Colonic mucosa (tissue), 4 donors: ENCODE measurements at places on chromosomes 16 and 17. TPM values are rescaled to one million over a fixed set of nuclear protein-coding genes. Genes with fewer than 3 reads are reported as not detected.

GRCh38 chr16:4517812-4518680, 20.5 kb downstream of the CDIP1 start:
- DNase-seq, result no peak

DNA sequence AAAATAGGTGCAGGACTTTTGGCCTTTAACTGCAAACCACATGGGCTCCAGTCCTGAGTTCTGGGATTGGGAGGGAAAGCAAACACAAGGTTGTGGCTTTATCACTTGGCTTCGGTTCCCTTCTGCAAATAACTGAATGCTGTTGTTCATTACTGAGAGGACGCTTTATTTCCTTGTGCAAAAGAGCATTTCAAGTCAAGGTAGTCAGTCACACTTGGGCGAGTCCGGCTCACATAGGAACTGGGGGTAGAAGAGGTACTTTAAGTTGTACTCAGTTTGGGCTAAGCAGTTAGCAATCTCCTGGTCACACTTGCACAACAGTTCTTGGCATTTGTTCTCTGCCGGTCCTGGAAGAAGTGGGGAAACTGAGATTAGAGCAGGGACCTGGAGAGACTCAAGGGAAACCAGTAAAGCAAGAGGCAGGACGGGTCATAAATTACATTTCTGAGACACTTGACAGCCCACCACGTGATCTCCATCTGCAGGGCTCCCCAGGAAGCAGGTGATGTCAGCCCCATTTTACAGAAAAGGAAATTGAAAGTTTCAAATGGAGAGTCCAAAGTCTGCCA, 21.6 kb downstream of the PLA2G10 start:
- peak; percentile 77 for DNase-seq

DNA sequence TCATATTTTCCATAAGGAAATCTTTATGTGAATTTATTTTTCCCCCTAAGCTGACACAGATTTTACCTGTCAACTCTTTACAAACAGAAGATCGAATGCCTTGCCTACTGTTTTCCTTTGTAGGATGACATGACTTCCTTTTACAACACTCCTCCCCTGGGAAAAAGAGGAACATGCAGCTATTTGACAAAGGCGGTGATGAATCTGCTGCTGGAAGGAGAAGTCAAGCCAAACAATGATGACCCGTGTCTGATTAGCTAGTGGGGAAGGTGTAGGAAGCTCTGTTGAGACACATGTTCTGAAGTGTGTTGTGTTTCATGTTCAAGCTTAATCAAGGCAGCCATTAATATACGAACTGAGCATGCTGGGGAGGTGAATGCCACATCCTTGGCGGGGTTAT, 238.0 kb downstream of the PHKB start:
- DNase-seq, result no peak

GRCh38 chr16:66874079-66874775, 6.1 kb upstream of the PDP2 start:
- no peak for DNase-seq

GRCh38 chr16:339680-340079, 12.8 kb downstream of the AXIN1 start:
- DNase-seq, result no peak

DNA sequence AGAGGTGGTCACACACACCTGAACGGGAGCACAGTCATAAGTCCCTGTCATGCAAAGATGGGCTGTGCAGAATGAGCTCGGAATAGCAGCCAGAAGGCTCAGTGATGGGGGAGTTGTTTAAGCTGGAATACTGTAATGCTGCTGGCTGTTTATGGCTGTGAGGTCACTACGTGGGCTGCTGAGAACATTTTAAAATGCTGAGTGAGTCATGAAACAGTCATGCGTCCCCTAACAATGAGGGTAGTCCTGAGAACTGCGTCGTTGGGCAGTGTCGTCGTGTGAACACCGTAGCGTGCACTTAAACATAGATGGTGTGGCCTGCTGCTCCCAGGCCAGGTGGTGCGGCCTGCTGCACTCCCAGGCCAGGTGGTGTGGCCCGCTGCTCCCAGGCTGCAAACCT, 39.7 kb downstream of the TBCD start:
- no peak for DNase-seq

DNA sequence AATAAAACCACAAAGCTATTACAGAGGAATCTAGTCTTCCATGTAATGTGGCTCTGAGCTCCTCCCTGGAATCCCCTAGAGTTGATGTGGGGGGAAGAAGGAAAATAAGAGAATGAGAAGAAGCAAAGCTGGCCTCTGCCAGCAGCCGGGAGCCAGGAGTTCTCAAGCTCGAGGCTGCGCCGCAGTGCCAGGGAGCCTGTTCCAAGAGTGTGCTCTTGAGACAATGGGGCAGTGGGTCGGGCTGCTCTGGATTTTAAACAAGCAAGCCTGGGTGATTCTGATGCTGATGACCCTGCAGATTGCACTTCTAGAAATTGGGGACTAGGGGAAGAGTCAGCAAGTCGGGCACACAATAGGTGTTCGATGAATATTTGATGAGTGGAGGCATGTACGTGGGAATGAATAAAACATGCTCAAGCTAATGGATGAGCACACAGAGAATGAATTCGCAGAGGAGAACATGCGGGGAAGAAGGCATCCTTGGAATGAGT, 119.9 kb downstream of the CMIP start:
- DNase-seq, result no peak

DNA sequence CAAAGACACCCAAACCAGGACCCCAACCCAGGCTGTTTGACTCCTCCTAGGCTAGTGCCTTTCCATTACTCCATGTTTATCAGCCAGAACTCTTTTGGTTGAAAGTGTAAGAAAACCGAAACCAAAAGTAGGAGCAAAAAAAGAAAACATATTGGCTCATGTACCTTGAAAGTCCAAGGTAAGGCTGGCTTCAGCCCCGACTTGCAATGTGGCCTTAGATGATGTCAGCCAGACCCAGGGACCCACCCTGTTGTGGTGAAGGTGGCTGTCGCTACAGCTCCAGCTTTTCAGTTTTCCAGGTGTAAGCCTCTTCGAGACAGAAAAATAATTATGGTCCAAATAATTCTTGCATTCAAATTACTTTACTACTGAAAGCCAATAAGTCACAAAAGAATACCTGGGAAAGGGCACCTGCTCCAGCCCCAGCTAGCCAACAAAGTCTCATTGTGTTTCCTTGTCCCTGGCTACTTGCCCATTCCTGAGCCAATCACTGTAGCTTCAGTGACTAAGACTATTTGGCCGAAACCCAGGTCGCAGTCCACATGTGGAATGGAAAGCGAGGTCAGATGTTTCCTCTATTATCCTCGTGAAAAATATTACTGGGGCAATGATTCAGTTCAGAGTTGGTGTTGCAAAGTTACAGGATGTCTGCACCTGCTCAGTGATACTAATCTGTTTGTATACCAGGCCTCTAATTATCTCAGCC, 20.7 kb downstream of the DNAH9 start:
- peak; percentile 89 for DNase-seq

DNA sequence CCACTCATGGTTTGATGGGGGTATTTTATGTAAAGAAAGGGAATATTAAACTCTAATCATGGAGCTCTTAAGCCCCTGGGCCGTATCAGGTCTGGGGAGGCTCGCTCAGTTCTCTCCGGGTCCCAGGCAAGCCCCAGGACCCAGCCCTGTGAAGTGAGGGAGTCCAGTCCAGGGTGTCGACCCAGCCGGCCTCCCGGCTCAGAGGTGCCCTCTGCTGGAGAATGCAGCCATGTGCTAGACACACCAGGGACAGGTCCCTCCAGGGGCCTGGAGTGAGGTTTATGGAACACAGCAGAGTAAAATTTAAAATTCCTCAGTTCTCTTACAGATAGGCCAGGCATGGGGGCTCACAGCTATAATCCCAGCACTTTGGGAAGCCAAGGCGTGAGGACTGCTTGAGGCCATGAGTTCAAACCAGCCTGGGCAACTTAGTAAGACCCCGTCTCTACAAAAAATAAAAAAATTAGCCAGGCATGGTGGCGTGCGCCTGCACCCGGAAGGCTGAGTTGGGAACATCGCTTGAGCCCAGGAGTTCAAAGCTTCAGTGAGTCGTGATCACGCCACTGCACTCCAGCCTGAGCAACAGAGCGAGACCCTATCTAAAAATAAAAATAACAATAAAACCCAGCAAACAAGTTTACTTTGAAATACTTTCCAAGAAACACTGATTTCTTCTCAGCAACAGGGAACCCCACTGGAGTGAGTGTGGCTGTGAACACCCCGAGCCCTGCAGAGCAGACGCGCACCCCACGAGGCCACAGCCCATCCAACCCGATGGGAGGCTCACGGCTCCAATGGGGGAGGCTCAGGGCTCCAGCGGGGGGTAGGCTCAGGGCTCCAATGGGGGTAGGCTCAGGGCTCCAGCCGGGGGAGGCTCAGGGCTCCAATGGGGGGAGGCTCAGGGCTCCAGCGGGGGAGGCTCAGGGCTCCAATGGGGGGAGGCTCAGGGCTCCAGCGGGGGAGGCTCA, 72.2 kb downstream of the ZNF778 start:
- DNase-seq, result peak; percentile 81

GRCh38 chr17:27514595-27515413, 58.6 kb downstream of the KSR1 start:
- no peak for DNase-seq

DNA sequence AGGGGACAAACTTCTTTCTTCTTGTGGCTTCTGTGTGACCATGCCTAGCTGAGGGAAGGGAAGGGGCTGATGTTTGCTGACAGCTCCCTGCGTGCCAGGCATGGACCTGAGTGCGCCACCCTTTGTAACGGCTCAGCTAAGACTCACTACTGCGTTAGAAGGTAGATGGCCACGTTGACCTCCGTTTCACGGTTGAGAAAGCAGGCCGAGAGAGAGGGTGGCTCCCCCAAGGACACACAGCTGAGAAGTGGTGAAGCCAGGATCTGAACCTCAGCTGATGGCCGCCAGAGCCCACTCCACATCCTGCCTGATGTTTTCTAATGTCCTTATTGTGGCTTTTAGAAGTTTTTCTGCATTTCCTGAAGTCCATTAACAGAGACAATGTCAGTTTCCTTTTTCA, 45.1 kb downstream of the RGS9 start:
- no peak for DNase-seq

DNA sequence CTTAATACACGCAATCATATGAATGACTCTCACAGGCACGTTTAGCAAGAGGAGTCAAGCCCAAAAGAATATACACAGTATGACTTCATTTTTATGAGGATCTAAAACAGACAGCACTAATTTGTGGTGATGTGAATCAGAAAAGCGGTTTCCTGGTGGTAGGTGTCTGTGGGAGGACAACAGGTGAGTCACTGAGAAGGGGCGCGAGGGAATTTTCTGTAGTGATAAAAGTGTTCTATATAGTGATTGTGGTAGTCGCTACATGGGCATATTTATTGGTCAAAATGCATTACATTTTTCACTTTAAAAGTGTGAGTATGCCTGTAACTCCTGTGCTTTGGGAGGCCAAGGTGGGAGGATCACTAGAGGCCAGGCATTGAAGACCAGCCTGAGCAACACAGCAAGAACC, 7.6 kb upstream of the TNRC6A start:
- no peak for DNase-seq

- DNase-seq, result no peak
Observed at GRCh38 chr16:70359552-70359951, 12.8 kb downstream of the DDX19A start.

DNA sequence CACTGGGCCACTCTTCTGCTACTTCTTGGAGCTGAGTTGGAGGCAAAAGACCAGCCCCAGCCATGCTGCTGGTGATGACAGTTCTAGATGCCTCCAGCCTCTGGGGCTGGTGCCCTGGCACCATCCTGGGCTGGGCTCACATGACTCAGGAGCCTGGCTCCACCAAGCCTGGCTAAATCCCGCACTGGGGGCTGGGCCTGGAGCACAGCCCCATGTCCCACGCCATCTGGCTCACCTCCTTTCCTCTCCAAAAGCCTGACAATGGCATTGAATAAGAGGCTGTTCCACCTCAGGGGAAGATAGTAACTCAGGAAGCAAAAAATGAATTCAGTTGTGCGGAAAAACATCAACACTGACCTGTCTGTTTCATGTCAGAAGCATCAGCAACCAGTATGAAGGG, 45.1 kb upstream of the MTSS2 start:
- no peak for DNase-seq

- DNase-seq, result no peak
Observed at GRCh38 chr16:66574531-66574930, 4.7 kb upstream of the CMTM2 start.

DNA sequence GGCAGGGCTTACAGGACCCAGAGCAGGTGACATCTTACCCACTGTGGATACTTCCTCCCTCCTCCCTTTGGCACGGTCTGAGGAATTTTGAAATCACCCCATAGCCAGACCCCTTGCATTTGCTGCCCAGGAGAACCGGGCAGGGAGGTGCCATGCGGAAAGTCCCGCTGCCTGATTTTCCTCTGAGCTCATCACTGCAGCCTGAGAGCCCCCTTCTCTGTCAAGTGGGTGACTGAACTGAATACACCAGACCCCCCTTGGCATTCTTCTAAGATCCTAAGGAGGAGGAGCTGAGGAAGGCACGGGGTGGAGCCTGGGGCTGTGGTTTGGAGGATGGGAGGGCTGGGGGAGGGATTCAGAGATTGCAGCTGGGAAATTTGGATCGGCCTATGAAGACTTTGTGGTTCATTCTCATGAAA, 173.4 kb downstream of the RAB11FIP4 start:
- DNase-seq, result no peak

DNA sequence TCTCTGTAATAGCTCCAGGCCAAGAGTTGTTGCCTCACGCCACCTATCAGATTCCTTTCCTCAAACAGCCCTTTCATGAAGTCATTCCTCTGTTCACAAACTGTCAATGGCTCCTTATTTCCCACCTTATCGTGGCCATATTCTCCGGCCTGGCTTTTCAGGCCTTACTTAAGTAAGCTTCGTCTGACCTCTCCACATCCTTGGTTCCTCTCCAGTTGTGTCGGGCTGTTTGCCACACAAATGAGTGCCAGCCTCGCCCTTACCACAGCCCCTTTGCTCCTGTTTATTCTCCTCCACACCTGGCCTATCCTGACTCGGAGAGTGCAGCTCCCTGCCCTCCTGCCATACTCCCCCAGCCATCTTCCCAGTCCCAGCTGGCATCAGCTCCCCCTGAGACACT, 2.0 kb downstream of the TP53I13 start:
- DNase-seq, result peak; percentile 19

DNA sequence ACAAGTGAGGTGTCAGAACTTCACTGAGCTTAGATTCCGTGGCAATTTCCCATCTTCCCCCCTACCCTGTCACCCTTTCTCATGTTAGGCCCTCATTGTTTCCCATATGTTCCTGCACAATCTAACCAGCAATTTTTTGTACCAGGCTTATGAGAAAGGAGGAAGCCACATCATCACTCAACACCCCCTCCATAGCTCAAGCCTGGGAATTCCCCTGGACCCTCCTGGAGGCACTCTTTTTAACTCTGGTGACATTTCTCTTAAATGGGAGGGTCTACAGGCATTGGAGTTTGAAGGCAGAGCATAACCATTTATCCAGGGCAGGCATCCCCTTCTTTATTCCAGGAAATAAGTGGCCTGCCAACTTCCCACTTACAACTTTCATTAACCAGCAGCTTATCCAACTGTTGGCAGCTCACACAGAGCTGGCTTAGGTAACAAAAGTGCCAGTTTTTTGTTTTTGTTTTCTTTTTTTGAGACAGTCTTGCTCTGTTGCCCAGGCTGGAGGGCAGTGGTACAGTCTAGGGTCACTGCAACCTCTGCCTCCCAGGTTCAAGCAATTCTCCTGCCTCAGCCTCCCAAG, 10.4 kb upstream of the GLG1 start:
- no peak for DNase-seq

The NECAB2 gene
- 0.25 TPM for total RNA-seq

The LRRC75A gene
- 43.2 TPM for total RNA-seq

The IGSF6 gene
- total RNA-seq, result 4.7 TPM

The MGAT5B gene
- 0.05 TPM for total RNA-seq

The LGALS9B gene
- 20.3 TPM for total RNA-seq

The VEZF1 gene
- 35.7 TPM for total RNA-seq

The FSCN2 gene
- 1.0 TPM for total RNA-seq

The MED31 gene
- 15.2 TPM for total RNA-seq

The VAT1 gene
- 61.5 TPM for total RNA-seq
